ENCODE measurements at places on chromosomes 2 and 18.

GRCh38 chr2:38038682-38039081 is 37.3 kb downstream of the CYP1B1 start:
- no peak for DNase-seq

DNA sequence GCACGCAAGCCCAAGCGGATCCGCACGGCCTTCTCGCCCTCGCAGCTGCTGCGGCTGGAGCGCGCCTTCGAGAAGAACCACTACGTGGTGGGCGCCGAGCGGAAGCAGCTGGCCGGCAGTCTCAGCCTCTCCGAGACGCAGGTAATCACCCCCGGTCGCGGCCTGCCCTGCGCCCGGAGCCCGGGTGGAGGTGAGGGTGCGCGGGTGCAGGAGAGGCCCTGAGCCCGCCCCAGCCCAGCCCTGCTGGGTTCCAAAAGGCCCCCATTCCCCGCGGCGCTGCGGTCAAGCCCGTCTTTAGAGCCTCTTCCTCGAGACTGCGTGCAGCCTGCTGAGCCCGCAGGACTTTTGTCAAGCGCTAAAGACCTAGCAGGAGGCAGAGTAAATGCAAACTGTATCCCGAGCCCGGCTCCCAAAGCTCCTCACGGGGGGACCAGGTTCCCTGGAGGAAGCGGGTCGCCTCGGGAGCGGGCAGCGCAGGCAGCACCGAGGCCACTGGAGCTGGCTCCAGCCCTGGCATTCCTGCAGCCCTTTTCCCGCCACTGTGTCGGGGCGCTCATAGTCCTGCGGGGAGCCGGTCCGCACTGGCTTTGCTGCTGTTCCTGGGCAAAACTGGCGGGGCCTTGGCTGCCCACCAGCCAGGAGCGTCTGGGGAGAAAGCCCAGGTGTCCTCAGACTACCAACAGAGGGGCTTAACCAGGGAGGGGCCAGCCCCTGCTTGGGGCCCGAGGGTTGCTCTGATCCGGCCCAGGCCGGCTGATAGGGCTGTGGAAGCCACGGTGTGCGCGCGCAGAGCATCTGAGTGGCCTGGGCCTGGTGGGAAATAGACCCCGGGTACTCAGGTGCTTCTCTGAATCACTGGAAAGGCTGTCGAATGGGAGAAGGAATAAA is 7.3 kb downstream of the EMX1 start:
- no peak for DNase-seq

DNA sequence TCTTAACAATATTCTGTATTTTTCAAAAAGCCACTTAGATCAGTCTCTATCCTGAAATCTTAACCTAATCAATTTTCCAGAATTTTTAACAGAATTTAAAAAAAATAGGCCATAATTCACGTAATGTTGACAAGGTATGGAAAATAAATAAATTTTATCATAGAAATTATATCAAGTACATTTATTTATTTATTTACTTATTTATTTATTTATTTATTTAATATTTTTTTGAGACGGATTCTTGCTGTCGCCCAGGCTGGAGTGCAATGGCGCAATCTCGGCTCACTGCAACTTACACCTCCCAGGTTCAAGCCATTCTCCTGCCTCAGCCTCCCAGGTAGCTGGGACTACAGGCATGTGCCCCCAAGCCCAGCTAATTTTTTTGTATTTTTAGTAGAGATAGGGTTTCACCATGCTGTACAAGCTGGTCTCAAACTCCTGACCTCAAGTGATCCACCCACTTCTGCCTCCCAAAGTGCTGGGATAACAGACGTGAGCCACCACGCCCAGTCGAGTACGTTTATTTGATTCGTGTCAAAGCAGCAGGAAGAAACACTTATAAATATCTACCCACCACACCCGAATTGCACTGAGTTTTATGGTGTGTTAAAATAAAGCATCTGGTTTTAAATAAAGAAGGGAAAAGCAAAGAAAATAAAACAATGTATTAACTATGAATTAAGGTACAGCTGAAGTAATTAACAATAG is 60.1 kb downstream of the DSC3 start:
- no peak for DNase-seq

DNA sequence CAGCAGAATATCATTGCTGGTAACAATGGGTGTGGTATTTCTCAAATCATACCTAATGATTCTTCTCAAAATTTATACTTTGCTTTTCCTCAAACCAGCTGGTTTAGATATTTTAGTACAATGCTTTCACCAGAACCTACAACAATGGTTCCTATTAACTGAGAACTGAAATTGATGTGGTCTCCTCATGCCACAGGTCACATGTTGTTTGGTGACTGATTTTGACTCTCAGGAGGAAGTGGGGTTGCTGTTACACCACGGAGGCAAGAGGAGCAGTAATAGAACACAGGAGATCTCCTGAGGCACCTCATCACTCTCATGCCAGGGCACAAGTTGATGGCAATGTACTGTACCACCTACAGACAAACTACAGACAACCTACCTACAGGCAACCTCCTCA is 3.0 kb upstream of the CEP68 start:
- DNase-seq, result no peak

GRCh38 chr2:3305952-3306351 is 71.7 kb downstream of the EIPR1 start:
- DNase-seq, result no peak

- DNase-seq, result no peak
Observed at GRCh38 chr2:12070581-12070980, 324.1 kb downstream of the LPIN1 start.

GRCh38 chr2:20516646-20517341 is 69.9 kb downstream of the RHOB start:
- DNase-seq, result no peak

DNA sequence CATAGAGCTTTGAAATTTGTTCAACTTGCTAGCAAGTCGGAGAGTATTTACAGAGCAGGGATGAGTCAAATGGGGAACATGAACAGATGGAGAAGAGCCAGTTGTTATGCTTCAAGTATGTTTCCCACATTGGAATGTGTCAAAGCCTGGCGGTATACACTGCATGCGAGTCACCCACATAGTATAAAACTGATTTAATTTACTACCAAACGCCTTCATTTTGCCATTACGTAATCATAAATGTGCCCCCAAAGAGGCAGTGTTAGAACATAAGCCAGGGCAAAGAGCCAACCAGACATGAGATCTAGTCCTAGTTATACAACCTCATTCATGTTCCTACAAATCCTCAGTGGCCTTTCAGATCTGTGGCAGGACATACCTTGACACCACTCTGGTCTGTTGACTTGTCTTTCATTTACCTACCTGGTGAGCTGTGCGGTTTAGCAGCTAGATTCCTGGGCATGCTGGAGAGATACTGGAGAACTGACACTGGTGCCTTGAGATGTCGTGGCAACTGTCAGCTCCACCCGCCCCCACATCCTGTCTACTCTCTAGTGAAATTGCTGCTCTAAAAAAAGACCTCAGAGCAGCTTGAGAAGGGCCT is 21.7 kb upstream of the NRP2 start:
- no peak for DNase-seq

DNA sequence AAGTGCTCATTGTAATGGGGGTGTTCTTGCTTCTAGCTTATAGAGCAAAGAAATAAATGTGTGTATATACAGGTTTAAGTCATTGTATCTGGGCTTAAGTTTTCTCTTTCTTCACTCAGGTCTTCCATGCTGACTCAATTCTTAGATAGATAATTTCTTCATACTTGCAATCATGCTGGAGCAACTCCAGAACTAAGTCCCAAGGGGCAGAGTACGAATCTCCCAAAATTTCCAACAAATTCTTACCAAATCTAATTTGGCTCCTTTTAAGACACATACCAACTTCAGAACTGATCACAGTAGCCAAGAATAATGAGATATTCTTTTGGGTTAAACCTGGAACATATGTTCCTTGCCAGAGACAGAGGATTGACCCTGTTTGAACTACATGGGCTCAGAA is 4.3 kb upstream of the SPAG16 start:
- no peak for DNase-seq

- DNase-seq, result no peak
Observed at GRCh38 chr2:111145103-111145760, 24.5 kb downstream of the BCL2L11 start.

GRCh38 chr2:39851651-39852110 is 72.6 kb upstream of the THUMPD2 start:
- DNase-seq, result no peak

DNA sequence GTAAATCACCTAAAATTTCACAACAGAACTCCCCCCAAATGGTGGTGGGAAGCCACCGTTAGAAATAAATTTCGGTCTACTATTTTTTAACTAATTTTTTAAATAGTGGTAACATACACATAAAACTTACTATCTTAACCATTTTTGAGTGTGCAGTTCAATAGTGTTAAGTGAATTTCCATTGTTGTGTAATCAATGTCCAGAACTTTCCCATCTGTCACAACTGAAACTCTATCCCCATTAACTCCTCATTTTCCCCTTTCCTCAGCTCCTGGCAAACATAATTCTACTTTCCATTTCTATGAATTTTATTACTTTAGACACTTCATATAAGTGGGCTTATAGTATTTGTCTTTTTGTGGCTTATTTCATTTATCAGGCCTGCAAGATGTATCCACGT is 34.1 kb upstream of the HNMT start:
- DNase-seq, result no peak

GRCh38 chr2:8743261-8743660 is 61.4 kb downstream of the ID2 start:
- DNase-seq, result no peak

GRCh38 chr18:9130806-9131205 is 5.8 kb upstream of the ANKRD12 start:
- DNase-seq, result no peak

DNA sequence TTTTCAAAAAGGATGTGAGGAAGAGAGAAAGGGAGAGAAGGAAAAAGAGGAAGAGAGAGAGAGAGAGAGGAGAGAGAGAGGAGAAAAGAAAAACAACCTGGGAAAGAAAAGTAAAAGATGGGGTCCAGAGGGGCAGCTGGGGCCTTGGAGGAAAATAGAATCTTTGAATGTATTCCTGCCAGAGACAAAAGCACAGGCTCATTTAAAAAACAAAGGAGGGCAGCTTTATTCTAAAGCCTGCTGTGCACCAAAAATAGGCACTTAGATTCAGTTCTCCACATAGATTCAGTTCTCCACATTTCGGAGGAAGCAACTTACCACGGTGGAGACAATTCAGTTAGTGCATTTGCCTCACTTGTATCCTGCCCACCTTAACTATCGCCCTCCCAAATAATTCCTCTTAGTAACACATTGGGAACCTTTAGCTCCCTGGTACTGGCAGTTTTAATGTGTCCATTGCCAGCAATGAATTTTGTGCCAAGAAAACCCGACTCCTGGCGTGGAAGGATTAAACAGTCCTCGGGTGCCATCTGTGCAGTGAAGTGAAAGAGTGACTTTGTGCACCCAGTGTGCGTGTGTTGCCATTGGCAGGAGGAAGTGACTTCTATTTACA is 71.3 kb downstream of the DPP4 start:
- no peak for DNase-seq

- DNase-seq, result no peak
Observed at GRCh38 chr2:188292348-188293239, 920 bp downstream of the GULP1 start.

DNA sequence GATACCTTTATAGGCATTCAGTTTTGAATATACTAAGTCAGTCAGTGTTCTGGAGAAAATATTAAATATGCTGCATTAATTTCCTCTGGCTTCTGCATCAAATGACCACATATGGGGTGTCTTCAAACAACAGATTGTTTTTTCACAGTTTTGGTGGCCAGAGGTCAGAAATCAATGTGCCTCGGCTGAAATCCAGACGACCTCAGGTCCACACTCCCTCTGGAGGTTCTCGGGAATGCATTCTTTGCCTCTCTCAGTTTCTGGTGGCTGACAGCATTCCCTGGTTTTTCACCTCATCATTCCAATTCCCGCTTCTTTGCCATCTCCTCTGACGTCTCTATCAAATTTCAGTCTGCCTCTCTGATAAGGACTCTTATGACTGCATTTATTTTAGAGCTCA is 142.3 kb downstream of the ZNF407 start:
- no peak for DNase-seq

GRCh38 chr2:138630164-138630563 is 128.6 kb downstream of the SPOPL start:
- DNase-seq, result no peak

GRCh38 chr2:143558665-143559064 is 429.4 kb downstream of the ARHGAP15 start:
- DNase-seq, result no peak

GRCh38 chr2:10911291-10912075 is at the start of gene KCNF1:
Gene KCNF1, plus strand, starts transcription at chr2:10911934. Its CDS starts 493 bp downstream, at chr2:10912427.
- DNase-seq, result no peak

GRCh38 chr18:35983818-35984217 is 11.3 kb downstream of the RMP24 start:
- no peak for DNase-seq

DNA sequence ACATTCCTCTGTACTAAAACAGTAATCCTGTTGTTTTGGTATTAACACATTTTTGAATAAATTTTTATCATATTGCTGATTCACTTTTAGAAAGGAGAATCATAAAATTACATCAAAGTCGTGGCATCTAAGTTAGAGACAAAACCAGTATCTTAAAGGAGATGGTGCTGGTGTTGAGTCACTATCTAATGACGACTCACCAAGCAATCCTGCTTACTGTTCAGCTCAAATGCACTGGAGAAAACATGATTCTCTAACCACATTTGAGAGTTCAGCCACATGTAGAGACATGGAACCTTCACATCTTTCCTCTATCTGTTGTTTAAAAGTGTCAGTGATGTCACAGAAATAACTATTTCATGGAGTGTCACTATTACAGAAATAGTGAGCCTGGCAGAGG is 473.8 kb downstream of the TGIF1 start:
- no peak for DNase-seq

DNA sequence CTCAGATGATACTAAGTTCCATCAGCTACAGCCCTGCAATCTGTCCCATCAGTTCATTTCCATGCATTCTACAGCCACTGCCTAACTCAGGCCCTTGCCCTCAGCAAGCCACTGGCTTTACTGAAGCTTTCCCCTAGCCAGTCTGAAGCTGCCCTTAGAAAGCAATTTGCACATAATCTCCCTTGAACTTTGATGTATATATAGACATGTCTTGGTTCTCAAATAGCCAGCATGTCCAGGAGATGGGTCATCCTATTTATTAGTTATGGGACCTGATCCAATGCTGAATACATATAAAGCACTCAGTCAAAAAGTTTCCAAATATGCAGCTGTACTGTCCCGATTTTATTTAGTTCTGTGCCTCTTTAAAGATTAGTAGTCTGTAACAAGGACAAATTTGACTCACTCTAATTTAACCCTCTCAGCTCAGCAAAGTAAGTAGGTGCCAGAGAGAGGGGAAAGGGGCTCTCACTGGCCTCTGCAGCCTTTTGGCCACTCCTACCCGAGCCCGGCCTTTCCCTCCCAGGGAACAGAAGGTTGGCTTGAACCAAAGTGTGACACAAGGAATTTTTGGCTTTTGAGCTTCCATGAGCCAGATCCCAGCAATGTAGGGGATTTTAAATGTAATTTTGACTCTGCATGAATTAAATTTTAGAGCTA is 70.7 kb downstream of the CCDC93 start:
- no peak for DNase-seq

GRCh38 chr2:152307863-152308262 is 27.1 kb upstream of the FMNL2 start:
- DNase-seq, result no peak

GRCh38 chr2:213149949-213150314 is 1.5 kb downstream of the IKZF2 start:
- no peak for DNase-seq
